ENCODE measurements at places on chromosomes 2 and 18.

- no peak for DNase-seq
These were observed 143.7 kb downstream of the TPO start for GRCh38 chr2:1556776-1557466.

- no peak for DNase-seq
These were observed 64.8 kb downstream of the TNFRSF11A start for GRCh38 chr18:62389761-62390481.

- DNase-seq: no peak
These were observed 101.0 kb downstream of the BCL2L11 start for GRCh38 chr2:111221701-111222100.

GRCh38 chr18:59275406-59275949 lies 2.2 kb upstream of the RAX start:
- no peak for DNase-seq

GRCh38 chr2:216594081-216594480 lies 39.1 kb upstream of the IGFBP2 start:
- DNase-seq: no peak

GRCh38 chr18:31243740-31244512 lies 74.0 kb upstream of the DSG1 start:
- DNase-seq: no peak

DNA sequence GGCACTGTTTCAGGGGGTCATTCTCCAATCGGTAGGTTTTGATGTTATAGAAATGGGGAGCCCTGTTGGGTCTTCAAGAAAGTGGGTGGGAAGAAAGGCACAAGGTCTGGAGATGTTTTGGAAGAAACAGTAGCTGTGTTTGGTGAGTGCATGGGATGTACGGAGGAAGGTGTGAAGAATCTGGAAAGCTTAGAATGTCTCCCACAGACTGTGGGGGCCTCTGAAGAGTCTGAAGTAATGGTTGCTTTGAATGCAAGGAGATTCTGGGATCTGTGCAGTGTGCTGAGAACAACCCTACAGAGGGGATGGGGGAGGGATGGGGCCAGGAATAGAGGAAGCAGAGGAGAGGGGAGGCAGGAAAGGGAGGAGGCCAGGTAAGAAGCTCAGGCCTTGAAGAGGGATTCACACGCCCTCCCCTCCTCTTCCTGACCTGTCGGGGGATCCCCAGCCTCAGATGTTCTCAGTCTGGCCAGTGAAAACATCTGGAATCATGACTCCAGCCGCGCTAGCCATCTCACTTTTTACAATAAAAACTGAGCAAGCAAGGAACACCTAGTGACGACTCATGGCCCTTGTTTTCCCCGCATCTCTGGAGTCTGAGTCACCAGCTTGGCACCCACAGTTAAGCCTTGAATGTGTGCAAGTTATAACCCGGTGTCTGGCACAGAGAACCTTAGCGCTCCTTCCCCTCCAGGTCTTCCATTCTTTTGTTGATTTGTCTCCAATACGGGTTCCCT lies 74.2 kb downstream of the SH3BP4 start:
- no peak for DNase-seq

DNA sequence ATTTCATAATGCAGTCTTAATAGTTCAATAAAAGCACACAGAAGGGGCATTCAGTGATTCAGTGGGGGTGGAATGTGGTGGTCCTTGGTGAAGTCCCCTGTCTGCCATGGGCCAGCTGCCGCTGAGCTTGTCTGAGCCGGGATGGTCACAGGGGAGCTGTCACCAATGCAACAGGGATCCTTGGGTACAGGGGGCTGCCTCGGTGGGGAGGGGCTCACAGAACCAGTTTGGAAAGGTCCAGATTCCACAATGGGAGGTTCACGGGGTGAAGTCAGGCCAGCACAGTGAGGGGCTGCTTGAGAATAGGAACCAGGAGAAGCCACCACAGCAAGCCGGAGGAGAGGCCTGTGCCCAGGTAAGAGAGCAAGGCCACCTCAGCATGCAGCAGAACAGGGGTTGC lies 75.4 kb downstream of the GYPC start:
- DNase-seq: no peak

- peak; percentile 35 for DNase-seq
These were observed 41.3 kb downstream of the PSMG2 start for GRCh38 chr18:12744103-12744502.

DNA sequence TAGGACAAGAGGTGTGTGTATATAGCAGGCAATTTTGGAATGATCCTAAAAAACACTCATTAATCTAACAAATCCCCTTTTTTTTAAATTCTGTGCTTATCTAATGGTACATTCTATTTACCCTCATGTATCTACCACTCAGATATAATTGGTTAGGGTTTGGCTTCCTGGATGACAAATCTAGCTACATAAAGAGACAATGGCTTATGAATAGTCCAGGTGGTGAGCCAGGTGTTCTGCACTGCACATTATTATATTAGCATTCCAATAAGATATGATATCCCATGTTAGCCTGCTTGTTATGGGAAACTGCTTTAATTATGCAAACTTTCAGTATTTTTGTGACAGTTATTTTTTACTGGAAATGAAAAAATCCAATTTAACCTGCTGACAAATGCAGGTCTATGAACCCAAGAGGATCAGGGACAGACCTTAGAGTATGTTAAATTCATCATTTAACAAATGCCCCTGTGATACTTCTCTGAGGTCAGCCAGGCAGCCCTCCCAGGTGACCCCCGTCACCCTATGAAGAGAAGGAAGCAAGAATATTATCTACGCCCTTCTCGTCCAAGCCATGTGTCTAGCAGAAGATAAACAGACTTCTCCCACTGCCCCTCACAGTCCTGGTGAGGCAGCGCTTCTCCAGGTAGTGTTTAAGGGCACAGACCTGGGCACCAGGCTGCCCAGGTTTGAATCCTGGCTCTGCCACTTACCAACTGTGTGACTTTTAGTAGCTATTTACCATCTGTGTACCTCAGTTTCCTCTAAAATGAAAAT lies 83.0 kb downstream of the ADD2 start:
- no peak for DNase-seq

GRCh38 chr2:126650994-126651393 lies 5.0 kb upstream of the GYPC start:
- DNase-seq: no peak

DNA sequence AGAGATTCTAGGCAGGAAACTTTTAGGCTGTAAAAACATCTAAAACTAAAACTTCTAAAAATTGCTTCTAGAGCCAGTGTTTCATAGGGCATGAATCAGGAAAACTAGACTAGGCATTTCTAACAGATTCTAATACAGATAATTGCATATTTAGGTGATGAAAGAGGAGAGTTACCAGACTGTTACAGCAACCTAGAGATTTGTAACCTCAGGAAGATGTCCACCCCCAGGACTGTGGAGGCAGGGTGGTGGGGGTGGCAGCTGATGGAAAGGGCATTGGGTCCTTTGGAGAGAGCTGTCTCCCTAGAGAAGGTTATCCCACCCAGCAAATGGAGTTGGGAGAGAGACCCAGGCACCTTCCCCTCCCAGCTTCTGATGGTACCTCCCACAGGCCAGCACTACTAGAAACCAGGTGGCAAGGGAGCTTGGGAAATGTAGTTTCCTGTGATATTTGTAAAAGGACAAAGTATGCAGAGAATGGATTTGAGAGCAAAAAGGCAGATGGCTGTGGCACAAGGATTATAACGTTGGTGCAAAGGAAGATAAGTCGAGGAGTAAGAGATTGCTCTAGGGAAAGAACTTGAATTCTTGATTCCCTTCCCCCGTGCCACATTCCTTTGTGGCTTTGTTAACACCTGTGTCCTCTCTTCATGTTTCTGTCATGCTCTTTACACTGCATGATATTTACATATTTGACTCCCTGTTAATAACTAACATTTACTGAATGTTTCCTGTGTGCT lies 75.6 kb upstream of the MGAT5 start:
- no peak for DNase-seq

DNA sequence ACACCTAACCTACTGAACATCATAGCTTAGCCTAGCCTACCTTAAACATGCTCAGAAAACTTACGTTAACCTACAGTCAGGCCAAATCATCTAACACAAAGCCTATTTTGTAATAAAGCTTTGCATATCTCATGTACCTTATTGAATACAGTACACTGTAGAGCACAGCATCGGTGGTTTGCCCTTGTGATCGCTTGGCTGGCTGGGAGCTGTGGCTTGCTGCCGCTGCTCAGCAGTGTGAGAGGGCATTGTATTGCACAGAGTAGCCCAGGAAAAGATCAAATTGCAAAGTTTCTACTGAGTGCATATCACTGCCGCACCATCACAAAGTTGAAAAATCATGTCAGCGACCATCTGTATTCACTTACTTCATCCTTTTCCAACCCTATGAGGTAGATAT lies 62.3 kb upstream of the NCK2 start:
- DNase-seq: no peak

- no peak for DNase-seq
These were observed 428.5 kb downstream of the NUP35 start for GRCh38 chr2:183552716-183553115.

GRCh38 chr2:140472676-140473075 lies 1658.1 kb downstream of the LRP1B start:
- no peak for DNase-seq

GRCh38 chr2:149827585-149828126 lies 240.1 kb upstream of the MMADHC start:
- DNase-seq: no peak

DNA sequence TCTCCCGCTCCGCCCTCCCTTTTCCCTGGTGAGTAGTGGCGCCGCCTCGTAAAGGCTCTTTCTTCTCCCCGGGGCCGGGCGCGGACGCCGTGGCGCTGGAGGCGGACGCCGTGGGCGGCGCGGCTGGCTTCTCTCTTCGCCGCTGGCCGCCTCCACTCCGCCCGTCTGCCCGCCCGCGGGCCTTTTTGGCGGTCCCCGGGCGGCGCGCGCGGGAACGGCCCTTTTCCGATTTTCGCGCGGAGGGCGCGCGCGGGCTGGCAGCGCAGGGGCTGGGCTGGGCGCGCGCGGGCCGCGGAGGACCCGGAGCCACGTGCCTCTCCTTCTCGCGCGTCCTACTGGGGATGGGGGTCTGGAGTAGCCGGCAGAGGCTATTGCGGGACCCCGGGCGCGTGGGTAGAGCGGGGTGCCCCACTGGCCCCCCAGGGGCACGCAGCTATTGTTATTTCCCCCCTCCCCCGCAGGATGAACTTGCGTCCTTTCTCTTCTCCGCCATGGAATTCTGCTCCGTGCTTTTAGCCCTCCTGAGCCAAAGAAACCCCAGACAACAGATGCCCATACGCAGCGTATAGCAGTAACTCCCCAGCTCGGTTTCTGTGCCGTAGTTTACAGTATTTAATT lies 472 bp downstream of the SLC20A1 start:
- DNase-seq: no peak

GRCh38 chr2:199988151-199988550 lies 32.8 kb downstream of the MAIP1 start:
- DNase-seq: no peak

- DNase-seq: peak; percentile 38
These were observed 269.8 kb upstream of the ID2 start for GRCh38 chr2:8412082-8412481.

DNA sequence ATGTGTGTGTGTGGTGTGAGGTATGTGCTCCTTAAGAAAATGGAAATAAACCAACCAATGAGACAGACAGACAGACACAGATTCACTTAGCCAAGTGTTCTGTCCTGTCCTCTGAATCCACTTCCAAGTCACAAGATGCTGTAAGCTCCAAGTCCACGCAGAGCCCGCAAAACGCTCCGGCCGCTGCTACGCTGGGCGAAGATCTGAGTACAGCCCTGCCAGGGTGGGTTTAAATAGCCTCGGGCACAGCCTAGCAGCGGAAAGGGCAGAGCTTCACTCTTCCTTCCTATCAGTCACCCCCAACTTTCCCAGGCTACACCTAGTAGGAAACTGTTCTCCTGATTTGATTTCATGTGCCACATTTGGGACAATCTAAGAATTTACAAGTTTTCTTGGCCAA lies 121.2 kb upstream of the ANKRD30BL start:
- no peak for DNase-seq
